Testis (tissue), 5 donors: ENCODE measurements at places on chromosomes 7 and 10.

GRCh38 chr10:59885430-59886134, 20.8 kb downstream of the CCDC6 start:
- no peak for DNase-seq

DNA sequence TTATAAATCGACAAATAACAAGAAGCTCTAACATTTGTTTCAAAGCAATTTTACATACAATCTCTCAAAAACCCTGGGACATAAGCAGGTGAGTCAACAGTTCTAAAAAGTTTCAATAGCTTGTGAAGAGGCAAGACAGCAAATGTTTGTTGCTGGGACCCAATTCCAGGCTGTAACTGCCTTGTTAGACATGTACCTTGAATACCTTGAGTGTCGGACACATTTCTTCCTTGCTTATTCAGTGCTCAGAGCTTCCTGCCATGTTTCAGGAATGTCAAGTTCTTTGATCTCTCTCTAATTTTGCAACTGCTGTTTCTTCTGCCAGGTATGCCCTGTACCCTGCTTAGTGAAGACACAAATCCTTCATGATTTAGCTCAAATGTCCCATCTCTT, 5.1 kb downstream of the CH25H start:
- no peak for DNase-seq

DNA sequence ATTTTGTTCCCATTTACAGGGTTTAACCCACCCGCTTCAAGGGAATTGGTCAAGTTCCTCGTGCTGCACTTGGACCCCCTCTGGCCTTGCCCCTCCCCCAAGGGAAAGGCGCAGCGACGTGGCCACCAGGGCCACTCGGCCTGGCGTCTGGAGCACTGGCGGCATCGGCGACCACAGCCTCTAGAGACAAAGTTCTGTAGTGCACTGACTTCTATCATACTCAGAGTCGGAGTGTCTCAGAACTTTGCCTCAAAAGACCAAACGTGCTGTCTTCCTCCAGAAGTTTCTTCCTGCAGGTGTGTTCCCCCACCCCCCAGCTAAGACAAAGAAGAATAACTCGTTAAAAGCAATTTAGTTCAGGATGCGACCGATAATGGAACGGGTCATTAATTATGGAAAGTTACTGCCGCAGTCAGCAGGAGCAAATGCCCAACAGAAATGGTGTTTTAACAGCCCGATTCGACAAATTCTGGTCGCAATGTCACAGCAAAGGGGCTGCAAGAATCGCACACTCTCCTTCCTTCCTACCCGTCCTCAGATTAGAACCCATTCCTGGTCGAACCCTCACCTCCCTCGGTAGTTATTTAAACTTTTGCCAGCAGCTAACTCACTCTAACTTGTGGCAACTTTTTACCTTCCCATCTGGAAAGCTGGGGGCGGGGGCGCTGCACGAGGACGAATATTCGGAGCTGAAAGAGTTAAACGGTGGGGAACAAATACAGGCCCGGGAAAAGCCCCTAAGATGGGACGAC, 202.1 kb upstream of the NFE2L3 start:
- peak; percentile 31 for DNase-seq

DNA sequence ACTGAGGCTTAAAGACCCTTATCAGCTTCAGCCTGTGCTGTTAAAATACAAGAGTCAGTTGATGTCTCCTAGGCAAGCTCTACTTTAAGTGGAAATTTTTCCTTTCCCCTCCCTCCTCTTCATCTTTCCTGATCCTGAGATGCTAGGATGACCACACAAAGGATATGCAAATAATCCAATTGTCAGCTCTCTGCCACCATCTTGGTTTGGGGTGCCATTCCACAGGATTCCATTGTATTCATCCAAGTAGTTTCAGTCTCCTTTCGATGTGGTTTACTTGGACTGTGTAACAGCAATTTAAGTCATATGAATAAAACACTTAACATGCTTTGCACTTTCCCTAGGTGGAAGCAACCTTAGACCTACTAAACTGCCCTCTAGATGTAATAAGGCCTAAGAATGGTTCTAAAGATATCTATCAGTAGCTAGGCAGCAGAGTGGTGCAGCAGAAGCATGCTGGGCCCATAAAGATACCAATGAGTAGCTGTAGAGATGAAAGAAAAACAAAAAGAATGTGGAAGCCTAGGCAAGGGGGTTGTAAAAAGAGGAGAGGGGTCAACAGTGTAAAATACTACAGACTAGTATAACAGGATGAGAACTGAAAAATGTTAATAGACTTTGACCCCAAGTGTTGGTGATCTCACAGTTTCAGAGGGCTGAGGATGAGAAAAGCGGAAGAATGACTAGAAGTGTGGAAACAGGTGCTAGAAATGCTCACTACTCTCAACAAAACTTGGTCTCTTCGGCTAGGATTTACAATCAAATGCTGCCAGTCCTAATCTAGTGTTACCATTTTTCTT, 2.4 kb upstream of the CFAP69 start:
- no peak for DNase-seq

GRCh38 chr7:111085356-111085755, 5.6 kb upstream of the LRRN3 start:
- no peak for DNase-seq

DNA sequence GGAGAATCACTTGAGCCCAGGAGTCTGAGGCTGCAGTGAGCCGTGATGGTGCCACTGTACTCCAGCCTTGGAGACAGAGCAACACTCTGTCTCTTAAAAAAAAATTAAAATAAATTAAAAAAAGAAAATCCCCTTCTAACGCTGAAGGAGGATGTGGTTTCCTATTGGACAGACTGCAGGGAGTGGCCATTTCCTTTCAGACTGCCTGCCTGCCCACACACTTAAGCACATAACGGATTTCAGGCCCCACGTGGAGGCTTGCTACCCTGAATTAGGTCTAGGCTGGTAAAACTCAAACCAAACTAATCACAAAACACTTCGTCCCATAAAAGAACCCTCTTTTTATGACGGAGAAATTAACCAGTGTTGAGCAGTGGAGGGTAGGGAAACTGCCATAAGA, 34.0 kb downstream of the GATA3 start:
- DNase-seq, result no peak
